Smooth muscle cell of the coronary artery (primary cell): ENCODE measurements at places on chromosomes 6 and 20. TPM values are rescaled to one million over a fixed set of nuclear protein-coding genes. Genes with fewer than 3 reads are reported as not detected.

CDK5RAP1 gene
- 19.5 and 20.0 TPM in 2 replicates for total RNA-seq

SULF2 gene
- total RNA-seq: 20.0 and 26.4 TPM in 2 replicates

LY6G6C gene
- total RNA-seq: not detected in 2 replicates

CHD6 gene
- 14.6 and 22.9 TPM in 2 replicates for total RNA-seq

DEFB132 gene
- total RNA-seq: not detected in 2 replicates

BNIP5 gene
- not detected in 2 replicates for total RNA-seq

TBX18 gene
- 44.2 and 46.7 TPM in 2 replicates for total RNA-seq

LCA5 gene
- total RNA-seq: 2.1 and 5.3 TPM in 2 replicates

SLC12A5 gene
- under 0.01 TPM in 1 of 2 replicates, not detected in the other for total RNA-seq

DZANK1 gene
- 0.75 and 1.2 TPM in 2 replicates for total RNA-seq

HLA-DRB1 gene
- 0.12 TPM in 1 of 2 replicates, not detected in the other for total RNA-seq

SAMD5 gene
- total RNA-seq: 0.08 and 0.12 TPM in 2 replicates

HDGFL1 gene
- not detected in 2 replicates for total RNA-seq

DLL1 gene
- 0.38 and 1.8 TPM in 2 replicates for total RNA-seq

SF3B5 gene
- 152 and 185 TPM in 2 replicates for total RNA-seq

WFDC12 gene
- total RNA-seq: not detected in 2 replicates

TSPYL1 gene
- 91.0 and 108 TPM in 2 replicates for total RNA-seq

TTBK1 gene
- total RNA-seq: under 0.01 TPM in 1 of 2 replicates, not detected in the other

ZNF292 gene
- total RNA-seq: 16.2 and 21.3 TPM in 2 replicates

MYB gene
- total RNA-seq: 3.8 TPM in 1 of 2 replicates, not detected in the other

UBD gene
- not detected in 2 replicates for total RNA-seq

RIPOR2 gene
- total RNA-seq: 0.23 TPM in 1 of 2 replicates, not detected in the other
